ENCODE measurements at places on chromosomes 16 and 17. TPM values are rescaled to one million over a fixed set of nuclear protein-coding genes. Genes with fewer than 3 reads are reported as not detected.

The SLC39A11 gene
- 17.3 TPM for total RNA-seq

The ELMO3 gene
- 8.3 TPM for total RNA-seq

DNA sequence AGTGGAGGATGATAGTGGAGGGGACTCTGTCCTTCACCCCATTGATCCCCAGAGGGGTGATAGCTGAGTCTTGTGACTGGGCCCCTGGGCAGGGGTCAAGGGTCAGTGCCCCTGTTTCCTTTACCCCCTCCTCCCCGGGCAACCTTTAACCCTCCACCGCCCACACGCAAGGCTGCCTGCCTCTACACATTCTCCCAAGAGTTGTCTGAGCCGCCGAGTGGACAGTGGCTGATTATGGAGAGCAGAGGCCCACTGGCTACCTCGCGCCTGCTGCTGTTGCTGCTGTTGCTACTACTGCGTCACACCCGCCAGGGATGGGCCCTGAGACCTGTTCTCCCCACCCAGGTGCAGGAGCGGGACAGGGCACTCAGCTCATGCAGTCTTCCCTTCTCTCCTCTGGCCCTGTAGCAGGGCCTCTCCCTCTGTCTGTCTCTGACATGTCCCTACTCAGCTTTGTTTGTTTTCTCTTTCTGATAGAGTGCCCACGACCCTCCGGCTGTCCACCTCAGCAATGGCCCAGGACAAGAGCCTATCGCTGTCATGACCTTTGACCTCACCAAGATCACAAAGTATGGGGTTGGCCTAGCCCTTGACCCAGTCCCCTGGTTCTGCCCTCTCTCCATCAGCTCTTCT is at the start of gene SHBG:
SHBG (plus strand) TSS at position 197 of the 633 bp plus-strand sequence; CDS start at position 235, 38 bp downstream.
- DNase-seq = no peak
- peaks cover 3% of the 10 kb centered on the region for H3K36me3 ChIP-seq
- no peaks in the 10 kb centered on the region for H3K27me3 ChIP-seq
- no peak within 1 kb of the TSS for H3K27ac ChIP-seq
- H3K4me1 ChIP-seq = peaks cover 16% of the 10 kb centered on the region

DNA sequence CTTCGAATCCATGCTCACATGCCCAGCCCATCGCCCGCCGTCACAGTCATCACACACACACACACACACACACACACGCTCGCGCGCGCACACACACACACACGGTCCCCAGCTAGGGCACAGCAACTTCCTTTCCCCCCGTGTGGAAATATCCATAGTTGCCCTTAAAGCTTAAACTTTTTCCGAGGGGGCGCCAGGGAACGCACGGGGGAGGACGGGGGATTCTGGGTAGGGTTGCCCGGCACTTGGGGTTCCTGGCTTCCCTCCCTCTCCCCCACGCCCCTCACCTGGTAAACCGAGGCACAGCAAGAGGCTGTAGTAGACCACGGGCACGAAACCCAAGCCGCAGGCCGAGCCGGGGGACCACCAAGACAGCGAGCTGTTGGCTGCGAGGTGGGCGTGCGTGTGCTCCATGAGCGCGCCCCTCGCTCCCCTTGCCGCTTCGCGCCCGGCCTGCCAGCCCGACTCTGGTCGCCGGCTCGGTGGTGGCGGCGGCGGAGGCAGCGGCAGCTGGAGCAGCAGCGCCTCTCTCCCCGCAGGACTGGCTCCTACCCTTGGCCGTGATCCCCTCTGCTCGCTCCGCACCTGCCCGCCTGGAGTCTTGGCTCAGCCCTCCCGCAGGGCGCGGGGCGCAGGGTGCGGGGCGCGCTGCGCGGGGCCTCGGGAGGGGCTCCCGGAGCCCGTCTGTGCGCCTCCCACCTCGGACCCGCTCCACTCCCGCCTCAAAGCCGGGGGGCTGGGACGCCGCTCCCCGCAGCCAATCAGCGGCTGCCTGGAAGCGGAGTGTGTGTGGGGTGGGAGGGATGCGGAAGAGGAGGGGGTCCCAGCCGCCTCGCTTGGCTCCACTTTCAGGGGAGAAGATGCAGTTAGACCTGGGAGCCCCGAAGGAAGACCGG is at the start of gene GPR139:
GPR139 (minus strand) TSS at position 688 of the 896 bp plus-strand sequence; CDS start at position 414, 274 bp downstream.
- H3K27ac ChIP-seq = no peak within 1 kb of the TSS
- peaks cover 16% of the 10 kb centered on the region for H3K27me3 ChIP-seq
- H3K4me1 ChIP-seq = no peaks in the 10 kb centered on the region
- no peak within 1 kb of the TSS for H3K4me3 ChIP-seq

GRCh38 chr16:59973966-59974365 is 1239.8 kb upstream of the GOT2 start:
- H3K36me3 ChIP-seq = no peaks in the 10 kb centered on the region
- no peaks in the 10 kb centered on the region for H3K27me3 ChIP-seq
- H3K4me1 ChIP-seq = no peaks in the 10 kb centered on the region
- DNase-seq = no peak

- H3K4me1 ChIP-seq = no peaks in the 10 kb centered on the region
- H3K4me3 ChIP-seq = no peak overlapping the region
Observed at GRCh38 chr16:23072769-23073549, 76.3 kb downstream of the USP31 start.

The FOXN1 gene
- not detected for total RNA-seq

- no peaks in the 10 kb centered on the region for H3K4me1 ChIP-seq
- no peaks in the 10 kb centered on the region for H3K27me3 ChIP-seq
- H3K36me3 ChIP-seq = no peaks in the 10 kb centered on the region
- DNase-seq = no peak
- H3K4me3 ChIP-seq = no peak overlapping the region
- no peak overlapping the region for H3K27ac ChIP-seq
Observed at GRCh38 chr16:5523829-5524228, 426.2 kb upstream of the EEF2KMT start.

The SEPTIN1 gene
- total RNA-seq = 343 TPM

The PTX4 gene
- total RNA-seq = not detected

The CSH2 gene
- not detected for total RNA-seq

The KIF18B gene
- 66.9 TPM for total RNA-seq

The PMFBP1 gene
- total RNA-seq = 1.8 TPM

The UTS2R gene
- not detected for total RNA-seq

The MMP28 gene
- not detected for total RNA-seq

DNA sequence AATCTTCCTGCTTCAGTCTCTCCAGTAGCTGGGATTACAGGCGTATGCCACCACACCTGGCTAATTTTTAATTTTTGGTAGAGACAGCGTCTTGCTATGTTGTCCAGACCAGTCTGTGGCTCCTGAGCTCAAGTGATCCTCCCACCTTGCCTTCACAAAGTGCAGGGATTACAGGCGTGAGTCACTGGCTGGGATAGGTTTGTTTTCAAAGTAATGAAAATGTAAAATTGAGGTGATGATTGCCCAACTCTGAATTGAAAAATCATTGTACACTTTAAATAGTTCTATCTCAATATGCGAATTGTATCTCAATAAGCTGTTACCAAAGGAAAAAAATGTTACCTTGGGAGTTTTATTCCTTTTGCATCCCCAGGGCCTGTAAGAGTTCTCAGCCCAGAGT is 1.2 kb upstream of the AMFR start:
- DNase-seq = no peak
- H3K4me1 ChIP-seq = peaks cover 35% of the 10 kb centered on the region
- H3K27ac ChIP-seq = no peak overlapping the region
- peaks cover 24% of the 10 kb centered on the region for H3K36me3 ChIP-seq
- peak overlapping the region; percentile 67 for H3K4me3 ChIP-seq

The KCTD13 gene
- 34.5 TPM for total RNA-seq

DNA sequence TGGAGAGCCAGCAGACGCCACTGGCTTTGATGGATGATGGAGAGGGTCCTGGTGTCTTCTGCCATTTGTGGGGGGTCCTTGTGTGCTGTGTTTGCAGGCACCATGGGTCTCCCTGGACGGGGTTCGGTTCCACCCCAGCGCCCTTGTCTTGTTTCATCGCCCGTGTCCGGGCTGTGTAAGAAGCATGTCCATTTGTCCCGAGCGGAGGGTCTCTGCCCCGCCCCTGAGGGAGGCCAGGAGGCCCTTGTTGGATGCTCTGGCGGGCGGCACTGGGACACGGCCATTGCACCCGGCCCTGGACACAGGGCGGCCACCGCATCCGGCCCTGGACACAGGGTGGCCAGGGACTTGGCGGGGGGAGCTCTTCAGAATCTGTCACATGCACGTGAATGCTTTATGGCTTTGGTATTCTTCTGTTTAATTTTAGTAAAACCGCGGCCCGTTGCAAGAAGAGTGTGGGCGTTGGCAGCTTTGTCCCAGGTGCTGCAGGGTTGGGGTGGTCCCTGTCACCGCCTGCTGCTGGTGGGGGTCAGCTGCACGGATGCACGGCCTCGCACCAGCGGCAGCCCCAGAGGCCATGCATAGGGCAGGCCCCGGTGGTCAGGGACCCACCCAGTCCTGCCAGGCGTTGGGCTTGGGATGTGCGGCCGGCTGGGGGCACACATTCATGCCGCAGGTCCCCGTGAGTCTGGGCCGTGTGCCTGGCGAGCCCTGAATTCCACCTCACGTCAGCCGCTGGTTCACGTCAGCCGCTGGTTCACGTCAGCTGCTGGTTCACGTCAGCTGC is 21.0 kb upstream of the ZNF750 start:
- peak overlapping the region; percentile 89 for H3K27ac ChIP-seq
- no peaks in the 10 kb centered on the region for H3K27me3 ChIP-seq
- DNase-seq = no peak
- H3K4me1 ChIP-seq = peaks cover 72% of the 10 kb centered on the region

The IRX3 gene
- total RNA-seq = 1.6 TPM

The SLC5A10 gene
- total RNA-seq = not detected

The CDH1 gene
- total RNA-seq = 0.18 TPM

GRCh38 chr17:79573196-79573896 is 37.5 kb downstream of the RBFOX3 start:
- no peaks in the 10 kb centered on the region for H3K27me3 ChIP-seq
- H3K36me3 ChIP-seq = no peaks in the 10 kb centered on the region
- H3K4me1 ChIP-seq = no peaks in the 10 kb centered on the region
- H3K27ac ChIP-seq = no peak overlapping the region

DNA sequence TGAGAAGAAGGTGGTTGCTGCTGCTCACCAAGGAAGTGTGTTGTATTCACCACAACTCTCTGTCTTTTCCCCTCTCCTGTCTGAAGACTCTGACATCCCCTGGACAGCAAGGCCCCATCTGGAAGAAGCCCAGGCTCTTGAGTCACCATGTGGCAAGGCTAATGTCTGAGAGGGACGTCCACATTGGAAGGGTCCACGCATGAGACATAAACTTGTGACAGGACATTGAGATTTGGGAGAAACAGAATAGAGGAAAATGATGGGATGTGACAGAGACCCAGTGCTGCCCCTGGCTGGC is 176.5 kb downstream of the IRF8 start:
- H3K27me3 ChIP-seq = peaks cover 2% of the 10 kb centered on the region
- no peak for DNase-seq
- H3K36me3 ChIP-seq = no peaks in the 10 kb centered on the region
- H3K4me3 ChIP-seq = no peak overlapping the region

DNA sequence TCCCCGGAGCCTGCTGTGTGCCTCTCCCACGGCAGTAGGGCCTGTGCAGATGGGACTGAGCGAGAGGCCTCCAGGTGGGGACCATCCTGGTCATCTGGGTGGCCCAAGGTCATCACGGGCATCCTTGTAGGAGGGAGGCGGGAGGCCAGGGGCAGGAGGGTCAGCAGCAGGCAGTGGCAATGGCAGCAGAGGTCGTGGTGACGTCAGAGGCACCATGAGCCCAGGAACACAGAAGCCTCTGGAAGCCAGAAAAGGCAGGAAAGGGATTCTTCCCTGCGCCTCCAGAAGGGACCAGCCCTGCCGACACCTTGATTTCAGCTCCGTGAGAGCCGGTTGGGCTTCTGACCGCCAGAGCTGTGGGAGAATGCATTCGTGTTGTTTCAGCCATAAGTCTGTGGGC is 190.3 kb downstream of the BANP start:
- H3K27me3 ChIP-seq = no peaks in the 10 kb centered on the region
- no peak overlapping the region for H3K4me3 ChIP-seq
- no peak for DNase-seq
- no peaks in the 10 kb centered on the region for H3K36me3 ChIP-seq
- no peak overlapping the region for H3K27ac ChIP-seq
- no peaks in the 10 kb centered on the region for H3K4me1 ChIP-seq

- H3K4me1 ChIP-seq = no peaks in the 10 kb centered on the region
- no peaks in the 10 kb centered on the region for H3K36me3 ChIP-seq
- no peak overlapping the region for H3K4me3 ChIP-seq
- no peak for DNase-seq
- H3K27ac ChIP-seq = no peak overlapping the region
Observed at GRCh38 chr17:51601622-51602261, 341.4 kb downstream of the UTP18 start.

The SLC5A11 gene
- total RNA-seq = not detected

GRCh38 chr17:27480699-27481098 is 24.5 kb downstream of the KSR1 start:
- peaks cover 61% of the 10 kb centered on the region for H3K4me1 ChIP-seq
- no peaks in the 10 kb centered on the region for H3K27me3 ChIP-seq
- peak overlapping the region; percentile 79 for H3K27ac ChIP-seq
- H3K36me3 ChIP-seq = peaks cover 13% of the 10 kb centered on the region

- no peak overlapping the region for H3K27ac ChIP-seq
- no peaks in the 10 kb centered on the region for H3K36me3 ChIP-seq
- DNase-seq = no peak
- H3K4me3 ChIP-seq = no peak overlapping the region
Observed at GRCh38 chr16:63461248-63461841, 1425.1 kb upstream of the CDH8 start.

The VTN gene
- not detected for total RNA-seq

The SNX20 gene
- 94.7 TPM for total RNA-seq

DNA sequence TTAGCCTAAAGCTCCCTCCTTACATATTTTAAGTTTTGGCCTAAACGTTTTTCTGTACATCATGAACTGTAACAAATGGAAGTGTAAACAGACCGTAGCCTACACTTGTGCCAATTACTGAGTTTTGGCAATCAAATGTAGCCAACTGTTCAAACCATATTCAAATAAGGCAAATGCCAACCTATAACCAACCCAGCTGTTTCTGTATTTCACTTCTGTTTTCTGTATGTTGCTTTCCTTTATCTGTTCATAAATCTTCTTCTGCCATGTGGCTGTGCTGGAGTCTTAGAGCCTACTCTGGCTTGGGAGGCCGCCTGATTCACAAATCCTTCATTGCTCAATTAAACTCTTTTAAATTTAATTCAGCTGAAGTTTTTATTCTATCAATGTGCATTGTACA is 6.9 kb upstream of the C16orf78 start:
- H3K27ac ChIP-seq = no peak overlapping the region
- no peak overlapping the region for H3K4me3 ChIP-seq
- DNase-seq = no peak
- no peaks in the 10 kb centered on the region for H3K4me1 ChIP-seq
- H3K27me3 ChIP-seq = no peaks in the 10 kb centered on the region

The CCL1 gene
- 4.8 TPM for total RNA-seq

The KPNA2 gene
- 227 TPM for total RNA-seq

GRCh38 chr16:21301168-21301894 is 23.2 kb upstream of the CRYM start:
- H3K27me3 ChIP-seq = peaks cover 35% of the 10 kb centered on the region
- no peaks in the 10 kb centered on the region for H3K36me3 ChIP-seq
- H3K4me1 ChIP-seq = peaks cover 21% of the 10 kb centered on the region

- H3K27me3 ChIP-seq = no peaks in the 10 kb centered on the region
- H3K4me1 ChIP-seq = peaks cover 5% of the 10 kb centered on the region
- no peaks in the 10 kb centered on the region for H3K36me3 ChIP-seq
- no peak for DNase-seq
- no peak overlapping the region for H3K4me3 ChIP-seq
- H3K27ac ChIP-seq = no peak overlapping the region
Observed at GRCh38 chr17:14557480-14557879, 256.6 kb downstream of the HS3ST3B1 start.

The OMG gene
- total RNA-seq = 0.65 TPM

- H3K36me3 ChIP-seq = peaks cover 11% of the 10 kb centered on the region
- H3K27me3 ChIP-seq = no peaks in the 10 kb centered on the region
- DNase-seq = no peak
- no peak overlapping the region for H3K27ac ChIP-seq
- H3K4me1 ChIP-seq = no peaks in the 10 kb centered on the region
Observed at GRCh38 chr17:9538626-9539025, 37.0 kb downstream of the STX8 start.

- H3K36me3 ChIP-seq = peaks cover 42% of the 10 kb centered on the region
- H3K4me3 ChIP-seq = no peak overlapping the region
Observed at GRCh38 chr17:29458066-29458465, 67.9 kb downstream of the TAOK1 start.
